ENCODE measurements at places on chromosomes 13 and 19. TPM values are rescaled to one million over a fixed set of nuclear protein-coding genes. Genes with fewer than 3 reads are reported as not detected.

DNA sequence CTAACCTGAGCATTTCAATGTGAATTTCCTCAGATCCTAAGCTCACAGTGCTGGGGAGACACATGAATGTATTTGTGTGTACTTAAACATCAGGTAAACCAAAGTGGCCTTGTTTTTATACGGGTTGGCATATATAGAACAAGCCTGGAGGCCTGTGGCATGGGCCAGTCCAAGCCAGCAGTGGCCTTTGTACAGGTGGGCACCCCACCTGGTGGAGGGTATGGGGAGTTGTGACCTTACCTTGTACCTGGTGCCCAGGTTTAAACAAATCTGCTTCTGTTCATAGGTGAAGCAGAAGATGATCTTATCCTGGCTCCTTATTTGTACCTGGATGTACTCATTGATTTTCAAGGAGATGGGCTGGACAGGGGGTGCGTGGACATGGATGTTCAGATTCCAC, 71.0 kb downstream of the ERICH6B start:
- DNase-seq: no peak

DNA sequence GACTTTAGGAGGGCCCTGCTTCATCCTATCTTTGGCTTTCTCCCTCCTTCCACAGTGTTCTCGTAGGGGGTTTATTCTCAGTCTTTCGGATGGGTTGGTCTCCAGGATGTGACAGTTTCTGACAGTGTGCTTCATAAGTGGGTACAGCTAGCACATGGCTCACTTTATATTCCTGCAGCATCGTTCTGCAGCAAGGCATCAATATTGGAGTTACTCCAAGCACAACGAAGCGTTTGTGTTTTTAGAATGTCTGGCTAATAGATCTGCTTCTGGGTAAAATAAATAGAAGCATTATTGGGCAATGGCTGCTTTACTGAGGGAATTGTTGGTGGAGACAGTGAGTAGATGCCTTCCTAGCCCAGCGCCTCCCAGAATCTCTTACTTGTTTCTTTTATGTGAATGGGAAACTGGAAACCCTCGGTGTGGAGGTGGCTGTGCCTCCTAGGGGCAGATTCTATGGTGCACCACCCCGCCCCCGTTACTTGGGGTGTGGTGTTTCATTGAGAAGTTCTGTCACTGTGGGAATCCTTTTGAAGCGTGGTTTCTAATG, 2.0 kb downstream of the FARP1 start:
- no peak for DNase-seq

DNA sequence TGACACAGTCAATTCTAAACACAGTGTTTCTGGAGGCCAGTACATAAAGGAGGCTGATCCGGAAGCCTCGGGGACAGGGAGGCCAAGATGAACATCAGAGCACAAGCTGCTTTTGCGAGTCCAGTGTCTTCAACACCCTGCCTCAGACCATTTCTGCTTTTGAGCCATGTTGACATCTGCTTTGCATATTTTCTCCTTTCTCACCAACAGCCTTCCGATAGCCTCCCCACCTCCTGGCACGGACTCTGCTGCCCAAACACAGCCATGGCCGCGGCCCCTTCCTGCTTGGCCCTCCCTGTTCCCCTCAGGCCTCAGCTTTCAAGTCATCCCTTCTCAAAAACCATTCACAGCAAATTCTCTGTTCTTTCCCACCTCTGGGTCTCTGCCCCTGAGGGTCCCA, 3.6 kb downstream of the LRRC25 start:
- DNase-seq: no peak

DNA sequence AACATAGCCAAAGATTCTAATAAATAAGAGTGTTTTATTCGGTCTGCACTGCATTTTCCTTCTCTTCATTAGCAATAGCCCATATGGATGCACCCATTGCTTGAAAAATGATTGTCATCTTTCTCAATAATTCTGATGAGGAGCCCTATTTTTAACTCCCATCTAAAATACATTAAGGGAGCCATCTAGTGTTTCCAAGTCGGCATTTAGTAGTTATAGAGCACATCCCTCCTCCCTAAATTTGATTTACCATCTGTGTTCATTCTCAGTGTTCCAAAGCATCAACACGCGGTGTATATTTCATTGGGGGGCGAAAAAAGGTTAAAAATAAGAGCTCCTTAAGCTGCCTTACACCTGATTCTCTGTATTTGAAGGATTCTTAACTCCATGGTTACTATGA, 119.2 kb upstream of the IPO5 start:
- no peak for DNase-seq

- no peak for DNase-seq
Measured at GRCh38 chr19:1183543-1184172, 9.6 kb upstream of the SBNO2 start.

DNA sequence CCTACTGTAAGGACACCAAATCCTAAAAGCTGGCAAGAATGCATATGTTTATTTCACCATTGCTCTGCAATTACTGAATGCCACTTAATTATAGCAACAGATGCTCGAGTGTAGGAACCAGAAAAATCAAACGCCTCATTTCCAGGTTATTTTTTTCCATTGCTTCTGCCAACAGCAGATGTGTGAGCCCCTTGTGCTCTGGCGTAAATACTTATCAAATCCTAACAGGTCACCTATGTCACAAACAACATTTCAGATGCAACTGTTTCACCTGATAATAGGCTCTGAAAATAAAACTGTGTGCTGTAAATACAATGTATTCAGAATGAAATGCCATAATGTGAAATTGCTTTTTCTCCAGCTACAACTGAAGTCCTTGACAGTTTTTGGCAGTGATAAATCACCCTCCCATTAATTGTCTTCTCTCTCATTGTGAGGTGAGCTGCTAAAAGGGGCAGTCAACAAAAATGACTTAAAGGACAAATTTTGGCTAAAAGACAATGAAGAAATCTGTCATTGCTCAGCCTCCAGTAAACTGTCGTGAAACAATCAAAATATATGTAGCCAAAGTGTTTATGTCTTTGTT, 344.0 kb downstream of the DACH1 start:
- DNase-seq: no peak

- DNase-seq: peak; percentile 85
Measured at GRCh38 chr19:16771618-16772017, 52.0 kb downstream of the NWD1 start.

GRCh38 chr19:52889931-52890330, 7.5 kb downstream of the ZNF320 start:
- no peak for DNase-seq

DNA sequence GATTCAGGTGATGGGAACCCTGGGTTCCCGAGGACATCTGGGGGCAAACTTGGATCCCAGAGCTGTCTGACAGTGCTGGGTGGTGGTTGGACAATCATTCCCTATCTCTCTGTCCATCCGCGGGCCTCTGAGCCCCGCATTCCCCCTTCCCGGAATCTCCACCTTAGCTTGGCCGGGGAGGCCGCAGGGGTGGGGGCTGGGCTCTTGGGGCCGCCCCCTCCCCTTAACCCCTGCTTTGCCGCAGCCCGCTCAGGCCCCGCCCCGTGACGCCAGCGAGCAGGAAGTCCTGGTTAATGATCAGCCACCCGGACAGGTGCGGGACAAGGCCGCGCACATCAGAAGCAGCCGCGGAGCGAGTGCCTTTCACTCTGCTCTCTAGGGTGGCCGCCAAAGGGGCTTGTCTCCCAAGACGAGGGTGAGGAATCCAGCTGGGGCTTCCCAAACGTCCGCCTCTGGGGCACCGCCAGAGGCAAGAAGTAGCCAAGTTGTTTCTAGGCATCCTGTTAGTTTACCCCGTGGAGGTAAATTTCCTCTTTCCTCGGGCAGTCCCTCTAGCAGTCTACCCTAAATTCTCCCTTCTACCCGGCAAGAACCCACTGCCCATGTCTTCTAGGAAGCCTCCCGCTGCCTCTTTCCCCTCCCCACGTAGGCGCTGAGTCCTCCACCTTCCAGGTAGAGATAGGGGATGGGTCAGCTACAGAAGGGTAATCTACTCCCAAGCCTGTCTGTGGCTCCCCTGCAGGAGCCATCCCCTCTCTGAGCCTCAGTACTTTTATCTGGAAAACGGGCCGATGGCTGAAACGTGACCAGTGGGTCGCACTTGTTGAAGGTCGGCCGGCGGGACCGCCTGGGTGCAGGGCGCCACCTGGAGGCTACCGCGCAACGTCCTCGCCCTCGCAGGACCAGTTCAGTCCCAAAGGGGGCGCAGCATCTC, 3.0 kb downstream of the IRF2BP1 start:
- peak; percentile 75 for DNase-seq

CEBPA gene
- 1.9 TPM for total RNA-seq

LILRA5 gene
- total RNA-seq: 0.44 TPM

CALR3 gene
- not detected for total RNA-seq

RANBP3 gene
- 109 TPM for total RNA-seq

CYP4F8 gene
- not detected for total RNA-seq

ZNF383 gene
- 18.9 TPM for total RNA-seq

PGLYRP1 gene
- not detected for total RNA-seq

Data from CD8-positive, alpha-beta T cell (primary cell).